Activated T-helper 1 cell treated with anti-CD3 and anti-CD28 coated beads, Interleukin-12 subunit alpha, Interleukin-12 subunit beta, Interleukin-2, Interleukin-4 antibody, amounts not matched to agents 30 ng/mL and 10 ng/mL and 1 ng/mL, durations not matched to agents 14 hours and 24 hours and 36 hours (primary cell): ENCODE measurements at places on chromosomes 12 and 14.

DNA sequence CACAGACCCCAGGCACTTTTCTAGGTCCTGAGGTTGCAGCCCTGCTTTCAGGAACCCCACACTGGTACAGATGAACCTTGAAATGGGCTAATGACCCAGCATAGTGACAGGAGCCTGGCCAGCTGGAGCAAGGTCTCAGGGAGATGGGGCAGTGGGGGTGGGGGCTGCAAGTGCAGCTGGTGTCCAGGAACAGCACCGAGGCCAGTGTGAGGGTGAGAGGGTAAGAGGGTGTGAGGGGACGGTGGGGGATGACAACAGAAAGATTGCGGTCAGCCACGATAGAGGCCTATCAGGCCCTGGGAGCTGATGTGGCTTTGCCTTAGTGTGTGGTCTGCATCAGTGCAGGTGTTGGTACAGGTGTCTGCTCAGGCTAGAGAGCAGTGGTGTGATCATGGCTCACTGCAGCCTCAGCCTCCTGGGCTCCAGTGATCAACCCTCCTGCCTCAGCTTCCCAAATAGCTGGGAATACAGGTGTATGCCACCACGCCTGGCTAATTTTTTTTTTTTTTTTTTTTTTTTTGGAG is 59.7 kb downstream of the EP400 start:
- no peak for DNase-seq
- peaks cover 38% of the 10 kb centered on the region for H3K36me3 ChIP-seq
- no peaks in the 10 kb centered on the region for H3K4me1 ChIP-seq
- no peak overlapping the region for H3K4me3 ChIP-seq
- H3K27me3 ChIP-seq, result no peaks in the 10 kb centered on the region

GRCh38 chr12:68001486-68002466 is 12.5 kb downstream of the IFNG-AS1 start:
- H3K4me1 ChIP-seq, result peaks cover 35% of the 10 kb centered on the region
- no peak overlapping the region for H3K27ac ChIP-seq
- H3K36me3 ChIP-seq, result peaks cover 20% of the 10 kb centered on the region
- no peaks in the 10 kb centered on the region for H3K27me3 ChIP-seq
- no peak for DNase-seq

DNA sequence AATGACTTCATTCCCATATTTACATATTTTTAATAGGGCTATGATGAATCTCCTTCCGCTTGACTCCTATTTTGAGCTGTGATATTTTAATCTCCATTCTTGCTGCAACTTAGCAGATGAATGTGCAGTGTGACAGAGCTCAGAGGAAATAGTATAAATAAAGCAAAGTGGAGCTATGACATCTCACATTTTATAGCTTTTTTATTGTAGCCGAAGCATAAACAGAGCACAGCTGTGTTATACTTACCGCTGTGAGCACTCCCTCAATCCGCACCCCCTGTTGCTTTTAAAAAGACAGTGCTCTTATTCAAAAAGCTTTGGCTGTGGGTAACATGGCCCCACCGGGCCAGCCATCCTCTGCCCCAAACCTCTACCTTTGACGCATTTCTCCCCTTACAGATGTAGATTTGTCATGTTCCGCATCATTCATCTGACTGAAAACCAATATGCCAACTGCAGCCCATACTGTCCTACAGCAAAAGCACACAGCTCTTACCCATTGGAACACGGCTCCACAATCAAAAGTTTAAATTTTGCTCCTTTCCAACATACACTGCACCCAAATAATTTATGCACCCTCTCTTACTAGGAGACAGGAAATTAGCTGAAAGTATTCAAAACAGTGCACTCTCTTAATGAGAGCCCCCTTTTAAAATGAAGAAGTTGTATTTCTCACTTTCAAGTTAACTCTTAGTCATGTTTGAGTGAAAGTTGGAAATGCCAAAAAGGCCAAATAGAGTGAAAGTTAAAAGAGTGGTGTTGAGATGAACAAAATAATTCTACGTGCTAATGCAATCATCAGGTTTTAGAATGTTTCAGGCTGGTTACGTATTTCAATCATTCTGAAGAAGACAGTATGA is 429.3 kb upstream of the SOX5 start:
- no peaks in the 10 kb centered on the region for H3K36me3 ChIP-seq
- no peak overlapping the region for H3K27ac ChIP-seq
- H3K4me3 ChIP-seq, result no peak overlapping the region
- no peaks in the 10 kb centered on the region for H3K27me3 ChIP-seq

DNA sequence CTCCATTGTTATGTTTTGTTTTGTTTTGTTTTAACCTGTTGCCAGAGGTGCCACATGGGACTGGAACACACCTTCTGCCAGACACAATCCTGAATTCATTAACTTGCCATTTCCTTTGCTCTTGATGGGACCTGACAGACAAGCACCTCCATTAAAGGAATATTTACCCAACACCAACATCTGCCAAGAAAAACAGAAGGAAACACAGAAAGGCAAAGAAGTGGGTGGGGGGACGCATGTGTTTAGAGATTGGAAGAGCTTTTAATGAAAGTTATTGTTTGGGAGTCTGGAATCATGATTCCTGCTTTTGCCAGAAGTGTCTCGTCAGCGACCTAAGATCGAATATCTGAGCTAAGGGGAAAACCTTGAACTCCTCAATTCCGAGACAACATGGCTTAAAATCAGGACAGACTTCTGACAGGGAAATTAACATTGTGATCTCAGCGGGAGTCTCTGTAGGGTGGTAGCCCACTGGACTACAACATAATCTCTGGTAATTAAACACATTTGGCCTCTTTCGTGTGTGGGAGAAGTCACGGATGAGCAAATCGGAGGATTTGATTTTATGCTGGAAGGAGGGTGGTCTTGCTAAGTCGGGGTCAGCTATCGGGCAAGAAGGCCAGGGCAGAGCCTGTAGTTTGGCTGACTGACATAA is 210.4 kb upstream of the FAR2 start:
- no peak overlapping the region for H3K4me3 ChIP-seq
- H3K27me3 ChIP-seq, result no peaks in the 10 kb centered on the region
- H3K4me1 ChIP-seq, result no peaks in the 10 kb centered on the region
- DNase-seq, result no peak

GRCh38 chr14:58118097-58118815 is 33.8 kb downstream of the ARMH4 start:
- H3K4me1 ChIP-seq, result no peaks in the 10 kb centered on the region
- DNase-seq, result no peak
- no peak overlapping the region for H3K4me3 ChIP-seq

- H3K27me3 ChIP-seq, result peaks cover 8% of the 10 kb centered on the region
- DNase-seq, result no peak
- H3K4me3 ChIP-seq, result no peak overlapping the region
- peaks cover 2% of the 10 kb centered on the region for H3K36me3 ChIP-seq
- H3K4me1 ChIP-seq, result no peaks in the 10 kb centered on the region
Measured at GRCh38 chr12:119649202-119649808, 18.6 kb upstream of the PRKAB1 start.

DNA sequence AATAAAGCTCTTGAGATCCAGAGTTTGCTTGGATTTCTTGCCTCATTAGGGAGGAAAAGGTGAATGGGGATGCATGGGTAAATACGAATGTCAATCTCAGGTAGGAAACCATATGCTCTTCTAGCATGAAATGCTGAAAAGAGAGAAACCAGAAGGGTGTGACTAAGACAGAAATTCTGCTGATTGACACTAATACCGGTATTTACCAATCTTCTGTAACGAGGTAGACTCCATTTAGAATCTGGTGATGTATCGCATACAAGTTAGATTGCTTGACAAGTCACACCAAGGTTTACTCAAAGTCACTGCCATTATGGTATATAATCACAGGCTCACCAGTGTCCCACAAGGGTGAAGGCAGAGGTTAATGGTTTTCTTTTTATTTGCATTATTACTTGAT is 337.9 kb downstream of the NRXN3 start:
- H3K36me3 ChIP-seq, result no peaks in the 10 kb centered on the region
- H3K4me1 ChIP-seq, result no peaks in the 10 kb centered on the region
- no peak for DNase-seq
- no peak overlapping the region for H3K27ac ChIP-seq
- no peaks in the 10 kb centered on the region for H3K27me3 ChIP-seq

DNA sequence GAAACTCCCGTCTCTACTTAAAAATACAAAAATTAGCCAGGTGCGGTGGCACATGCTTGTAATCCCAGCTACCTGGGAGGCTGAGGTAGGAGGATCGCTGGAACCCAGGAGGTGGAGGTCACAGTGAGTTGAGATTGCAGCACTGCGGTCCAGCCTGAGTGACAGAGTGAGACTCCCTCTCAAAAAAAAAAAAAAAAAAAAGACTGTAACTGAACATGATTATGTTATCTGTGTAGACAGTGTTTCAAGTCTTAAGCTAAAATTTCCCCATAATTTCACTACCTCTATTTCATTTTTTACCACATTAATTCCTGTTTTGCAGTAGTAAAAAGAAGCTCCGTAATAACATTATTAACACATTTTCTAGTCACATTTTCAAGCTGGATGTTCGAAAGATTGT is 5.4 kb downstream of the PLBD1 start:
- H3K4me3 ChIP-seq, result no peak overlapping the region
- H3K27me3 ChIP-seq, result peaks cover 22% of the 10 kb centered on the region
- no peaks in the 10 kb centered on the region for H3K36me3 ChIP-seq
- no peaks in the 10 kb centered on the region for H3K4me1 ChIP-seq
- H3K27ac ChIP-seq, result no peak overlapping the region
- no peak for DNase-seq

GRCh38 chr12:96719660-96720362 is 187.2 kb upstream of the NEDD1 start:
- no peaks in the 10 kb centered on the region for H3K36me3 ChIP-seq
- H3K4me1 ChIP-seq, result peaks cover 18% of the 10 kb centered on the region
- H3K4me3 ChIP-seq, result peak overlapping the region; percentile 87
- peak; percentile 11 for DNase-seq
- H3K27ac ChIP-seq, result peak overlapping the region; percentile 80
- no peaks in the 10 kb centered on the region for H3K27me3 ChIP-seq

GRCh38 chr14:74516451-74517160 is 23.0 kb downstream of the ISCA2 start:
- H3K27me3 ChIP-seq, result peaks cover 24% of the 10 kb centered on the region
- no peaks in the 10 kb centered on the region for H3K36me3 ChIP-seq
- no peaks in the 10 kb centered on the region for H3K4me1 ChIP-seq
- no peak overlapping the region for H3K27ac ChIP-seq
- no peak for DNase-seq

GRCh38 chr14:36503771-36504741 is 16.0 kb downstream of the NKX2-1 start:
- peak overlapping the region; percentile 14 for H3K27ac ChIP-seq
- H3K27me3 ChIP-seq, result peaks cover 68% of the 10 kb centered on the region
- DNase-seq, result no peak
- H3K36me3 ChIP-seq, result peaks cover 4% of the 10 kb centered on the region
- H3K4me3 ChIP-seq, result no peak overlapping the region

DNA sequence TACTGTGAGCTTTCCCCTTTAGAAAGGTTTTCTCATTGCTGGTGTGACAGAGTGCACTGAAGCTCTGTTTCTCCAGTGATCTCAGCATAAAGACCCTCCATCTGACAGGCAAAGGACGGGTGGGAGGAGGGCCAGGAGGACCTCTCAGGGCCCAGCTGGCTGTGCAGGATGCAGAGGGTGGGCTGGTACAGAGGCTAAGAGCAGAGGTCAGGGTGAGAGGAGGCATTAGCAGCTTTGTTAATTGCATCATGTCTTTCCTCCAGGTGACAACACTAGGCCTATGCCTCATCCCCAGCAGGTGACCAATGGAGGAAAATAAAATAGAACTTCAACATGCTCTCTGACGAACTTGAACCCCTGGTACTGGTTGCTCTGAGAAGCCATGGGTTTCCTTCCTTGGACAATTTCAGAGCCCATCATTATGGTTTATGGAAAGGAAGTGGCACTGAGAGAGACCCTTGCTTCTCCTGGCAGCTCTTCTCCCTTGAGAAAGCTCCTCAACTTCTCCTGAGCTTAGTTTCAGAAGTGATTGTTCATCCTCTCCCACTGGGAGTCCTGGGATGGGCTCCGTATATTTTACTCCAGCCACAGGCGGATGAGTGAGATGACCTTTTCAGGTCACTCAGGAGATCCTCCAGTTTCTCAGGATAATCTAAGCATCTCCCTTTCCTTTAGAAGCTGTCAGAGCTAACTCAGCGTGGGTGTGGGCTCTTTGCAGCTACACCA is 45.8 kb upstream of the ATP23 start:
- H3K27me3 ChIP-seq, result peaks cover 2% of the 10 kb centered on the region
- H3K4me3 ChIP-seq, result peak overlapping the region; percentile 62
- no peak for DNase-seq
- no peaks in the 10 kb centered on the region for H3K36me3 ChIP-seq
- H3K4me1 ChIP-seq, result peaks cover 62% of the 10 kb centered on the region
- peak overlapping the region; percentile 15 for H3K27ac ChIP-seq

DNA sequence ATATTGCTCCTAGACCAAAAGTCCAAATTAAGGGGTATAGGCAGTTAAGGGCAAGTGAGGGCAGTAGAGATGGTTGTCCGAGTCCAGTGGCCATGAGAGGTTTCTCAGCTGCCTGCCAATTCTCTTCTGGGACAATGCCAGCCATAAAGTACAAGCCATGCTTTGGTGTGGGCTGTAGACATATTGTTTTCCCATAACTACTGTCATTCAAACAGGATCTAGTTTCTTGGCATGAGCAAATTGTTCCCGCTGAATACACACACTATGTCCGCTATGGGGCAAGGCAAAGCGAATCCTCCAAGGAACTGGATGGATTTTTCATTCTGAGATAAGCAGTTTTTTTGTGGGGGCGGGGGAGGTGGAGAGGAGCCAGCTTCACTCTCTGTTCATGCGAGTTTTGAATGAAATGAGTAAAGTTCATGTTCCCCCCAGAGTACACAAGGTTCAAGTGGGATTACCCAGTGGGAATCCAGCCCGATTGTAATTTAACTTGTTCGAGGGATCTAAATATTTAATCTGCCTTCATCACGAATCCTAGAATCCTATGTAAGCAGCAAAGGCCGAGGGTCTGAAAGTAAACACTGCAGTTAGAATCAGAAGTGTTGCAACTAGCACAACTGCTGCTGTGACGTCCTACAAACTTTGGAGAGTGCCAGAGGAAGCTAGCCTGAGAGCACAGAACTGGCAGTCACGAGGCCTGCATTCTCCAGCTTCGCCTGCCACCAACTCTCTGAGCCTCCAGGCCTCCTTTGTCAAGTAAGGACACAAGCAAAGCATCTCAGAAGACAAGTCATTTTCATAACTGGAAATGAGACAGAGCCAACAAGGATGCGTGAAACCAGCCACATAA is 137.0 kb downstream of the CRADD start:
- peaks cover 7% of the 10 kb centered on the region for H3K36me3 ChIP-seq
- H3K4me1 ChIP-seq, result peaks cover 15% of the 10 kb centered on the region
- H3K27me3 ChIP-seq, result peaks cover 4% of the 10 kb centered on the region
- DNase-seq, result no peak

GRCh38 chr14:35285168-35286002 is 6.8 kb upstream of the PSMA6 start:
- peaks cover 23% of the 10 kb centered on the region for H3K36me3 ChIP-seq
- H3K4me1 ChIP-seq, result peaks cover 51% of the 10 kb centered on the region
- H3K27me3 ChIP-seq, result no peaks in the 10 kb centered on the region
- H3K27ac ChIP-seq, result peak overlapping the region; percentile 99
- DNase-seq, result peak; percentile 17
- peak overlapping the region; percentile 53 for H3K4me3 ChIP-seq
